ENCODE measurements at places on chromosomes 6 and 20.

DNA sequence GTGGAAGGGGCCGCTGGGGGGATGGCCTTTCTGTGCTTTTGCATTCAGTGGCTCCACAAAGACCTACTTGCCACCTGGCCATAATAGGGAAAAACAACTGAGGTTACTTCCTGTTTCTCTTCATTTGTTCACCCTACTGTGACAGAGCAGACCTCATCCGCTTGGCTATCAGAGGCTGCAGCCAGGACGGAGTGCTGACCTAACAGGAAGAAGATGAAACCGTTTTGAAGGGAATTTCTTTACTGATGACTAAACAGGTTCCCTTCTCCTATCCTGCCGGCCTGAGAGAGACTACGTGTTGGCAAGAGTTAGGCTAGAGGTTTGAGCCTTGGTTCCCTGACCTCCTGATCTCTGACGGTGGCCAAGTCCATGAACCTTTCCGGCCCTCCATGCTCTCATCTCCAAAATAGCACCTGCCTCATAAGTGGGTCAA lies 21.3 kb downstream of the PRR18 start:
- no peak for DNase-seq

GRCh38 chr6:166008441-166009369 lies 158.9 kb downstream of the TBXT start:
- DNase-seq: peak; percentile 70

GRCh38 chr6:11527274-11527870 lies 10.2 kb upstream of the TMEM170B start:
- no peak for DNase-seq

DNA sequence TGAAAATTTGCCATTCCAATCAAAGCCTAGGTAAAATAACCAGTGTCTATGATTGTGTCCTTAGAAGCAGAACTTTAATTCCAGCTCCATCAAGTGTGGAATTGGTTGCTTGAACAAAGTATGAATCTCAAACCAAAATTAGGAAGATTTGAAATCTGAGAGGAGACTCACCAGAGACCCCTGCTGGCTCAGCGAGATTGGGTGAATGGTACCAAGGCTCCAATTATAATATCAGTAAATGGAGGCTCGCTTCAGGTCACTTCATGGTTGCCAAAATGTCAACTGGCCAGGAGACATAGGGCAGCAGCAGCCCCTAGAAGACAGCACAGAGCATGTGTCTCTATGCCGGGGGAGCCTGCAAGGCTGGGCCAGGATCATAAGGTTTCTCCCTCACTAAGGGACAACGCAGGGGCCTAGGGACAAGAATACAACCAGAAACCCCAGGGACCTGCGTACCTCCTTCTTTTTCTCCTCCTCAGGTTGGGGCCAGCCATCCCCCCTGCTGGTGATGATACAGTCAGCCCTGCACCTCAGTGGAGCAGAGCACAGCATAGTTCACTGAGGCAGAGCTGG lies 14.0 kb downstream of the RBL1 start:
- no peak for DNase-seq

- no peak for DNase-seq
Observed at GRCh38 chr20:59334651-59335300, 34.4 kb downstream of the EDN3 start.

DNA sequence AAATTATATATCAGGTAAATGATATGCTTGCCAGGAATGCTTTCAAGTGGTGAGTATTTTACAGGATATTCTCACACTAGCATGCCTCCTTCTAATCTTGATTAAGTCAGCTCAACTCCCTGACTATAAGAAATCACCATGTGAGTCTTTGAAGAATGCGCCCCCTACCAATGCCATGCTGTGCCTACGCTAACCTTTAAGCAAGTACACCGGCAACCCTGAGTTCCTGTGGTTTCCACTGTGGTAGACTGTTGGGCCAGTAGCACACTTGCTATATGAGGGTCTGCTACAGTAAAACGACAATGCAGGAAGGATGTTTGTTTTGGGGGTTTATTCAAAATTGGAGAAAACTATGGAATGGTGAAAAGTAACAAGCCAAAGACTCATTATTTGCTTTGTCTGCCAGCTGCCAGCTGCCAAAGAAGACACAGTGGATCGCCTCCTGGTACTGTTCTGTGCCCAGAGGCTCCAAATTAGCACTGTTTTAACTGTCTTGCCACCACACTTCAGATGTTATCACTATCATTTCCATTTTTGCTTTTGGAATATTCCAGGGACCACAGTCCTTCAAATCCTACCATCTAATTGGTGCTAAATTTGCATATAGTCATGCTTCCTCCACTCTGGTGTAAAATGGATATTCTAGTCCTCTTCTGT lies 333.5 kb downstream of the RNGTT start:
- DNase-seq: no peak

DNA sequence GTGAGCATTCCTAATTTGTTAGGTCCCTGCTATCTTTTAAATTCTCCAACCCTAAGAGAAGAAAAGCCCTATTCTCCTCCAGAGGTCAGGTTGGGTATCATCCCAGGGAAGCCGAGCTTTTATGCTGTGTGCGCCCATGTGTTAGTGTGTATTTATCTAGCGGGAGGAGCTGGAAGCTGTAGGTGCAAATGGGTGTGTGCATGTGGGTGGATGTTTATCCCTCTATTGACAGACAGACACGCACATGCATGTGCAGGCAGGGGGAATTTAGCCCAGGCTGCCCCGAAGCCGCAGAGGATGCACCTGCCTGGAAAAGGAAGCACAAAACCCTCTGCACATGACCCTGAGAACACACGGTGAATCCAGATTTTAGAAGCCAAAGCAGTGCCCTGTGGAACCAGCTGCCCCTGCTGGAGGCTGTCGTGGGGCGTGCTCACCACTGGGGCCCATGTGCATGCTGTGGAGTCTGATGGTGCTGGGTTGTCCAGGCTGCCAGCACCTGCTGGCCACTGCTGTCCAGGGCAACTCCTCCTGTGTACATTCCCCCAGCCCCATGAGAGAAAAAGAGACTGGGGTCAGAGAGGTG lies 397.5 kb downstream of the TAF4 start:
- DNase-seq: no peak

DNA sequence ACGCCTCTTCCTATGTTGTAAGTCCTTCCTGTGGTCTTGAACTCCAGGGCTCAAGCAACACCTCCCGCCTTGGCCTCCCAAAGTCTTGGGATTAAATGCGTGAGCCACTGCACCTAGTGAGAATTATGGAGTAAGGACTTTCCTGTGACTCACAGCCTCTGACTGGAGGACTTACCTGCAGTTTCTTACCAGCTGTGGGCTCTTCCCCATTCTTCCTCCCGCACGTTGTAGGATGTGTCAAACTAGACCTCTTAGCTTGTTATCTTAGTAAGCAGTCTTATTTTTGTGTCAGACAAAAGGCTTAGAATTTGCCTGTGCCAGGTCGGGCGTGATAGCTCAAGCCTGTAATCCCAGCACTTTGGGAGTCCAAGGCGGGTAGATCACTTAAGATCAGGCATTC lies 30.9 kb downstream of the BAK1 start:
- peak; percentile 13 for DNase-seq

DNA sequence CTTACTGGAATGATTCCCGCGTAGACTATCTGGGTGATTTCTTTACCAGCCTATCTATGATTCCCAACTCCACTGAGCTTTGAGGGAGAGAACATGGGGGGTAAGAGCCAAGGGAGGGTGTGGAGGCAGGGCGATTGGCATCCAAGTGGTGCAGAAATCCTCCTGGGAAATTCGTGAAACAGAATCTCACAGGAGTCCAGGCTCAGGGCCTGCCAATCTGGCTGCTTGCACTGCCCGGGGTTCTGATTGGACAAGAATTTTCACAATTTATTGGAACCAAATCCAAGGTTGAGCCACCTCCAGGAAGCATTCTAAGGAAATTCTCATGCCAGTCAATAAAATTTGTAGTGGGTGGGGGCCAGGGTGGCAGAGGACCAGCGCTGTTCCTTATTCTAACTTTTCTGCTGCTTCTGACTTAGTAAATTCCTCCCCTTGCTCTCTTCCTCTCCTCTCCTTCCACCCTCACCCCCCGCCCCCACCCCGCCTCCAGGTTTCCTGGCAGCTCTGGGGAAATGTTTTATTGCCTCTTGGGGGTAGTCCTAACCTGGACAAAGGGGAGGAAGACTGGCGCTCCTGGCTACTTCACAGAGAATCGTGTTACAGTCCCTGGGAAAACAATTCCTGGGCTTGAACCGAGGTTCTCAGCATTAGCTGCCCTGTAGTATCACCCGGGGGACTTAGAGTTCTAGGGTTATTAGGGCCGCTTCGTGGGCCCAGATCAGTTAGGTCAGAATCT lies 3.1 kb downstream of the BMP6 start:
- no peak for DNase-seq

GRCh38 chr6:62999796-63000195 lies 211.5 kb upstream of the FKBP1C start:
- DNase-seq: no peak

GRCh38 chr6:74598462-74599393 lies 607.1 kb downstream of the COL12A1 start:
- no peak for DNase-seq

DNA sequence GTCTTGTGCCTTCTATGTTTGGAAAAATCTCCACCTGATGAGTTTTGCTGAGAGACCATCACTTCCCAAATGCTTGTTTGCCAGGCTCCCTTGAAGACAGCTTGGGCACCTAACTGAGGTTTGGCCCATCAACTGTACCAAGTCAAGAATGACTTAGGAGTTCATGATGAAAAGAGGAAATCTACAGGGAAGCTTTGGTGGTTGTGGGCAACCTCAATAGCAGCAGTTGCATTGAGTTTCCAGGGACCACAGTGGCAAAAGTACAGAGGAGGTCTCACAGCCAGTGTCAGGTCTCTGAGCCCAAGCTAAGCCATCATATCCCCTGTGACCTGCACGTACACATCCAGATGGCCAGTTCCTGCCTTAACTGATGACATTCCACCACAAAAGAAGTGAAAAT lies 49.7 kb upstream of the PHACTR1 start:
- no peak for DNase-seq

GRCh38 chr6:37069639-37070038 lies 64.2 kb downstream of the FGD2 start:
- no peak for DNase-seq

DNA sequence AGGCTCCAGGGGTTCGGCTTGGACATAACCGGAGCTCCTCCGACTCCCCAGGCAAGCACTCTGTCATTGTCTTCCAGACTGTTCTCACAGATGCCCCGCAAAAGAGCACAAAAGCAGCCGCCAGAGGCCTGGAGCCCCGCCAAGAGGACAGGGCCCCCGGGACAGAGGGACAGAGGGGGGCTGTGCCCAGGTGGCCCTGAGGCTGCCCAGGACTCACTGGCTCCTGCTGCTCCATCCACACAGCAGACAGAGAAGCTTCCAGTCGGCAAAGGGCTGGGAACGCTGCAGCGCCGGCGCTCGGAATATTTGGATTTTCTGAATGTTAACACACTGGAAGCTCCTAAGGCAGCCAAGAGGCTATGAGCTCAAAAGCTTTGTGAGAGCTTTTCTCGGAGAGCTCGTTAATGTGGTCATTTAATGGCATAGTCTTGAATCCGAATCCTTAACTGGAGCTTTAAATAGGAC lies 68.0 kb upstream of the QKI start:
- DNase-seq: no peak

DNA sequence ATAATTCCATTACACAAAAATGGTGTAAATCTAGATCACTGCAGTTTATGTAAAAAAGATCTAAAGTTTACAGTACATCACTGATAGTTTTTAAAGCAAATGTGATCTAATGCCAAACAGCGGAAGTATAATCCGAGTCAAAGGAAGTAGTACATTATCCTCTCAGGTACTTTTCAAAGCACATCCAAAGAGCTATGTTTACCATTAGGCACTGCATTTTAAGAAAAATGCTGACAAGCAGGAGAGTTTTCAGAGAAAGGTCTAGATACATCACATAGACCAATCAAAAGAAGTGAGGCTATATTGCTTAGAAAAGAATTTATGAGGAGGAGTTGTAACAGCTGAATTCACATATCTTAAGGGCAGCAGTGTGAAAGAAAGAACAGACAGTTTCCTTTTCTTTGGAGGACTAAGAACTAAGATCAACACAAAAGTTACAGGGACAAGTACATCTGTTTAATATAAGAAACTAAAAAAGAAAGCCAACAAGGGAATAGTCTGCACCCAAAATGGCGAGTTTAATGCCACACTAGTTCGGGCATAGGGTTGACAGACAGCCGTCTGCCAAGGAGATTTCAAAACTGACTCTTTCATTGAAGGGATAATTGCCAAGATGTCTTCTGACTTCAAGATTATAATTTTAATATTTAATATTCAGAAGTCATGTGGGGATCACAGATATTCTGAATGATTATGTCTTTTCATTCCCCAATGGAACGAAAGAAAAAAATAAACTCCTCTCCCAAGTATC lies 1.4 kb downstream of the ZNF184 start:
- no peak for DNase-seq

- no peak for DNase-seq
Observed at GRCh38 chr20:41357424-41358163, 9.0 kb downstream of the EMILIN3 start.

- peak; percentile 23 for DNase-seq
Observed at GRCh38 chr20:43824309-43825050, 90.2 kb upstream of the TOX2 start.

DNA sequence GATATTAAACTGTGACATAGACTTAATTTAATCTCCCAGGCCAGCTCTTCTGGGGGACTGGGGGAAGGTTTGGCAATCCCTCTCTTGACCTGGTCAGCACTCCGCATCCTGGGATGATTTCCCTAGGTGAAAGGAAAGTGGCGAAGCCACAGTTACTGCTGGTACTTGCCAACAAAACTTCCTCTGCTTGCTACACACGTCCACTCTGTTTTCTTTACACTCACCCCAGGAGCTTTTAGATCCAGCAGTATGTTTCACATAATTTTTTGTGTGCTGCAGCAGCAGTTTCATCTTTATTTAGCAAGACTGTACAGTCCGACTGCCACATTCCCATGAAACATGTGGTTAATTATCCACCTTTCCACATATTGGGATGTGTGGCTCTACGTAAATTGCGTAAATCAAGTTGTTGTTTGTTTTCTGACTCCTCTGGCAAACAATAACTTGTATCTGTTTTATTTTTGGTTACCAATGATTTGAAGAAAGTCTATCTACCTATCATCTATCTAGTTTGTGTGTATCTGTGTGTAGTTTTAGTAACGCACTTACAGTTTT lies 284.0 kb downstream of the PHF3 start:
- DNase-seq: no peak

- DNase-seq: no peak
Observed at GRCh38 chr20:21510414-21511384, 3.2 kb downstream of the NKX2-2 start.

- no peak for DNase-seq
Observed at GRCh38 chr20:39516964-39517363, 554.8 kb downstream of the DHX35 start.

DNA sequence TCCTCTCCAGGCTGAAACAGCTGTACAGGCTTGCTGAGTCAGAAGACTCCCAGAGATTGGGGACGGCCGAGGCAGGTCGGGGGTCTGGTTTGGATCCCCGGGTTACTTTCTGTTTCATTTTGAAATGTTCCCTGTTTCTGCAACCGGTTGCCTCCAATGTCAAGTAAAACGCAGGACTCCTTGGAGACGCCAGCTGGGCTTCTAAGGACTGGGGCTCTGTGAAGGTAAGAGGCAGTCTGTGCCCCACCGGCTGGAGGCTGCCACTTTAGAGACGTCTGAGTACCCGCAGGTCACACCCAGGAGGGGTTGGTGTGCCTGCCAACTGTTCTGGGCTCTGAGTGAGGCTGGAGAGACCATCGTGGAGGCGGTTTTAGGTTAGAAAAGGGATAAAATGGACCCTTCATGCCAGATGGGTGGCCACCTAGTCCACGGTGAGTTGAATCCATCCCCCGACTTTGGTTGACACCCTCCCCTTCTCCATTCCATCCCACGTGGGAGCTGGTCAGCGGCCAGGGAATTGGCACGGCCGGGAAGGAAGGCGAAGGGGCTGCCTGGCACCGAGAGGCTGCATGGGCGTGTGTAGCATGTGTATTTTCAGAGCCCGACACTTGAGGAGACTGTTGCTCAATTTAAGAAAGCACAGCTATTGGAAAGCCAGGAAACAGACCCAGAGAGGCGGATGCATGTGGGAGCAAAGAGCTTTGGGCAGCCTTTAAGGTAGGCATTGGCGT lies 240.9 kb downstream of the PHACTR1 start:
- DNase-seq: peak; percentile 70

Measured in posterior cingulate gyrus (tissue), 11 donors.